ENCODE measurements at places on chromosomes 7 and 10. TPM values are rescaled to one million over a fixed set of nuclear protein-coding genes. Genes with fewer than 3 reads are reported as not detected.

GRCh38 chr7:2099048-2099957 lies 133.4 kb downstream of the MAD1L1 start:
- DNase-seq: no peak

DNA sequence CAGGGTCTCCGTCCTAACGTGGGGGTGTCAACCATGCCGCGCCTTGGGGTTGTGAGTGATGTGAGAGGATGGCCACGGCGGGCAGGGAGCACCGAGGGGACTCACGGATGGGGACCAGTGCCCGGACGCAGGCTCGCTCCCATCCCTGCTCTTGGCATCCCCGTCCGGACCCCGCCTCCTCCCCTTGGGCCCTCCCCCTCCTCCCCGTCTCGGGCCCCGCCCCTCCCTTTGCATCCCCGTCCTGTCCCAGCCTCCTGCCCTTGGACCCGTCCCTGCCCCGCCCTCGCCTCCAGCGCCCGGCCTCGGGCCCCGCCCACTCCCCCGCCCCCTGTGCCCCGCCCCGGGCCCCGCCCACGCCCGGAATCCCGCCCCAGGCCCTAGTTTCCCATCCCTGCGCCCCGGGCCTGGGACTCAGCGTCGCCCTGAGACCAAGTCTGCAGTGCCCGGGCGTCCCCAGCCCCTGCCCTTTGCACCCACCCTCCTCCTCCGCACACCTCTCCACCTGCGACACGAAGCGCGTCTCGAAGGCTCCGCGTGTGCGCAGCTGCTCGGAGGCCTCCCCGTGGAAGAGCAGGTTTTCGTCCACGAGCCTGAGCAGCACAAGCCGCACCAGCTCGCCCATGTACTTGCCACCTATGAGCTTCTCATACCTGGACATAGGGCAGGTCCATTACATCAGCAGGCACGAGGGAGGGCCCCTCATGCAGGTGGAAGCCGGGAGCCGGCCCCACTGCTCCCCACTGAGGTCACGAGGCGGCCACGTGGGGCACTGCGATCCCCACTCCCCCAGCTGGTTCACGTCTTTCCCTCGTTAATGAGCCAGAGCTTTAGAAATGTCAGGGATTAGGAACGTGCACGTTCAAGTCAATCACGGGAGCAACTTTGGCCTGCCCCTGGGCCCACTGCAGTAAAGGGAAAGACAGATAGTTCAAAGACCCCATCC lies 5.1 kb upstream of the MYL7 start:
- no peak for DNase-seq

GRCh38 chr7:43553999-43554398 lies 28.9 kb upstream of the STK17A start:
- DNase-seq: no peak

GRCh38 chr10:31036209-31036608 lies 4.5 kb upstream of the ZNF438 start:
- DNase-seq: no peak

Gene CCDC201
- not detected for polyA plus RNA-seq
